ENCODE measurements at places on chromosomes 7 and 10.

DNA sequence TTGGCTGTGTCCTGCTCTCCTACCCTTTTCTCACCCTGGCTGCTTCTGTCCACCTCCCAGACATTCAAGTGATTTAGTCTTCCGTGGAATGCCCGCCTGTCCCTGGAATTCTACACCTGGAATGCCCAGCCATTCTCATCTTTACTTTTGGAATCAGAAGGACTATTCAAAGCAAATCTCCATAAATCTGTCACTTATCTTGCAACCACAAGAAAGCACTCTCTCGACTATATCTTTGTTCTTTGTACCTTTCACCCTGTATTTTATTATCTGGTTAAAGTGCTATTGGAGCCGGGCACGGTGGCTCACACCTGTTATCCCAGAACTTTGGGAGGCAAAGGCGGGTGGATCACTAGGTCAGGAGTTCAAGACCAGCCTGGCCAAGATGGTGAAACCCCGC, 79.3 kb upstream of the KMT2E start:
- no peak for DNase-seq

DNA sequence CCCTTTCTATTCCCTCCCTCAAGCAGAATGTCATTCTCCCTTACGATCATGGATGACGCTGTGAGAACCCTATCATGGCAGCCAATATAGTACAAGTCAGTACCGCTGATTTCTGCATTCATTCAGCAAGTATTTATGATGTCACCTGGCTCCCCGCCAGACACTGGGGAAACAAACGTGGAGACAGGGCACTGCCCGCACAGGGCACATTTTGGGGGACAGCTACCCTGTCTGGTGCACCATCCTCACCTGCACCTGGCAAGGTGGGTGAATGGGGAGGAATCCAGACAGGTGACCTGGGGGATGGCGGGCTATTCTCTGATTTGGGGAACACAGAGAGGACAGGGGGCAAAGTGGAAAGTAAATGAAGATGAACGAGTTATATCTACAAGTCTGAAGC, 28.4 kb downstream of the MKI67 start:
- DNase-seq, result no peak

- DNase-seq, result no peak
Measured at GRCh38 chr10:118865998-118866693, 111.4 kb upstream of the CACUL1 start.

DNA sequence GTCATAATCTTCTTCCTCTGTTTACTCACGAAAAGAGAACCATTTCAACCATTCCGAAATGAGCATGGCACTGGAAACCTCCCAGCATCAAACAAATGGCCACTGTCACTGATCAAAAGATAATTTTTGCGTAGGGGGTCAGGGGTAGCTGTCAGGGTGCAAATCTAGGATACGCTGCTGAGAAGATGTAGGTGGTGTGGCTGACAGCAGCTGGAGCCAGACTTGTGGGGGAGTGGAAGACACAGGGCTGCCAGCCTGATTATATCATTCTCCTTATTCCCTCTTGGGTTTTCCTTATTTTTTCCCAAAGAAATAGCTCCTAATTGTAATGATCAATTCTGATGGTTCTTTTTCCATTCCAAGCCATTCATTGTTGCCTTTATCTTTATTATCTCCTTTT, 266.1 kb downstream of the SORCS1 start:
- DNase-seq, result no peak

GRCh38 chr7:44172352-44172751, 16.9 kb downstream of the GCK start:
- DNase-seq, result no peak

GRCh38 chr7:69334701-69335100, 263.6 kb upstream of the AUTS2 start:
- DNase-seq, result no peak

DNA sequence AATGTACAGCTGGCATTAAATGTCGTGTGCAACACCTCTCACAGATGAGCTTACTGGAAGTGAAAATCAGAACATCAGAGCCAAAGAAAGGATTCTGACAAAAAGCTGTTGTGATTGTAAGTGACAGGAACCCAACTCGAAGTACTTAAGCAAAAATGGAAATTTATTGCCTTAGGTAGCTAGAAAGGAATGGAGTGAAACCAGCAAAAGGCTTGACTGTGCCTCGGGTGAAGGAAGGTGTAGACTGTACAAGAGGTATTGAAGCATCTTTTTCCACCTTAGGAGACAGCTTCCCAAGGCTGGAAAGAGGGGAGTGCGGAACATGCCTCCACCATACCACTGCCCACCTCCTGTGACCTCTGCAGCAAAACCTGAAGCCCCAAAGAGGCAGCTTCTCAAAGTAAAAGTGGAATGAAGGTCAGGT, 27.3 kb upstream of the ITGB1 start:
- no peak for DNase-seq

GRCh38 chr10:61097026-61097425, 153.0 kb upstream of the RHOBTB1 start:
- no peak for DNase-seq

DNA sequence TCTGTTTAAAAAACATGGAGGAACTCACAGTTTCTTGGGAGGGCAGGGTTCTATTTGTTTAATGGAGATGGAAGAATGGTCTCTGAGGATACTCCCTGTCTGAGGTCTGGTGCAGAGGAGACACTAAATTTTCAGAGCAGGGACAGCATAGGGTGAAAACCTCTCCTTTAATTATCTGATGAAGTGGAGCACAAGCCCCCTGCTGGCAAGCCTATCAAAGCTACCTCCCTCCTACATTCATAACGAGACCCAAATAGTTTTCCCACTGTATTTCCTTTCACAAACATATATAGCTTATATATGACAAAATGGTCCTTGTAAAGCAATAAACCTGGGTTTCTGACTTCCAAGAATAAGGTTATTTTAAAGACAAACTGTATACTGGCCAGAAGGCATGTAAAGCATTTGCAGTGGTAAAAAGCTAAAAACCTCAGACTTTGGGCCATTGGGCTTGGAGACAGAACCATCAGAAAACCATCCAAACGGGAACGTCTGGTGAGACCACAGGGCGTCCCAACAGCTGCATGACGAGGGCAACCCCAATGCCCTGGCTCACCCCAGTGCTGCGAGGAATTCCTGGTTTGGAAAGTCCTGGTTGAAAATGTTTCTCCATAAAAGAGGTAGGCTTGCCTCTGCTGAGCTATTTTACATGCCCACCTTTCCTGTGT, 201.3 kb downstream of the FANK1 start:
- DNase-seq, result no peak

DNA sequence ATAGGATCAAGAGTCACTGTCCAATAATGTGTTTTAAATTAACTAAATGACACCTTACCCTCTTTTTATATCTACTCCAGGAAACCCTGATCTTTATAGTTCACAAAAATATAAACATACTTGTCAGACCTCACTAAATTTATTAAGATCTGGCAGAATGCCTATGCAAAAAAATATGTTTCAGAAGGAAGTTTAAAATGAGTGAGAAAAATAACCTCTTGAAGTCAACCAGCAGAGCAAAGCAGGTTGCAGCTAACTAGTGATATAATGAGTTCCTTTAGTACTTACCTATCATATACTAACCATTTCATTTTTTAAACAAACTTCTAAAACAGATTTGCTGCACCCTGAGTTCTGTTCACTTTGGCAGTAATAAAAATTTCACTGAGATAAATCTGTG, 14.0 kb upstream of the HGF start:
- no peak for DNase-seq

GRCh38 chr10:24483701-24484100, 240.0 kb downstream of the ARHGAP21 start:
- DNase-seq, result no peak

DNA sequence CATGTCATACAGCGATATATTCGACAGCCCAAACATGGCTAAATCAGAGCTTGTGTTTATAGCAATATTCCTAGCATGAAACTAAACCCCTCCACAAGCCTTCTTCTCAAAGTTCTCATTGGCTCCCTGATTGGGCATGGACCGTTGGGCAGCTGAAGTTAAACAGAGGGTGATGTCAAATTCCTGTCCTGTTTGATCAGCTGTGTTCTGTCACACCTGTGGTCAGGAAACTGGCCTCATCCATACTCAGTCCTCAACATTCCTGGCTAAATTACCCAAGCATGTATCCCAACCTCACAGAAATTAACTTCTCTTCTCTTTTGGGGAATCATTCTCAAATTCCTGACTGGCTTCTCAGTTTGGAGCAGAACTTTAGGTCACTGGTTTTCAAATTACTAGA, 107.9 kb downstream of the ODAD2 start:
- DNase-seq, result no peak

- no peak for DNase-seq
Measured at GRCh38 chr10:75024971-75025523, 86.4 kb upstream of the SAMD8 start.

- DNase-seq, result no peak
Measured at GRCh38 chr10:43324876-43325275, 46.6 kb upstream of the FXYD4 start.
